ENCODE measurements at places on chromosomes 6 and 20.
A peak's percentile ranks its signal among the peaks of the same experiment; 100 is the strongest.

- DNase-seq: no peak
Measured at GRCh38 chr6:116365743-116366142, 5.0 kb upstream of the DSE start.

- no peak for DNase-seq
Measured at GRCh38 chr6:119348096-119348747, 1.3 kb downstream of the MAN1A1 start.

DNA sequence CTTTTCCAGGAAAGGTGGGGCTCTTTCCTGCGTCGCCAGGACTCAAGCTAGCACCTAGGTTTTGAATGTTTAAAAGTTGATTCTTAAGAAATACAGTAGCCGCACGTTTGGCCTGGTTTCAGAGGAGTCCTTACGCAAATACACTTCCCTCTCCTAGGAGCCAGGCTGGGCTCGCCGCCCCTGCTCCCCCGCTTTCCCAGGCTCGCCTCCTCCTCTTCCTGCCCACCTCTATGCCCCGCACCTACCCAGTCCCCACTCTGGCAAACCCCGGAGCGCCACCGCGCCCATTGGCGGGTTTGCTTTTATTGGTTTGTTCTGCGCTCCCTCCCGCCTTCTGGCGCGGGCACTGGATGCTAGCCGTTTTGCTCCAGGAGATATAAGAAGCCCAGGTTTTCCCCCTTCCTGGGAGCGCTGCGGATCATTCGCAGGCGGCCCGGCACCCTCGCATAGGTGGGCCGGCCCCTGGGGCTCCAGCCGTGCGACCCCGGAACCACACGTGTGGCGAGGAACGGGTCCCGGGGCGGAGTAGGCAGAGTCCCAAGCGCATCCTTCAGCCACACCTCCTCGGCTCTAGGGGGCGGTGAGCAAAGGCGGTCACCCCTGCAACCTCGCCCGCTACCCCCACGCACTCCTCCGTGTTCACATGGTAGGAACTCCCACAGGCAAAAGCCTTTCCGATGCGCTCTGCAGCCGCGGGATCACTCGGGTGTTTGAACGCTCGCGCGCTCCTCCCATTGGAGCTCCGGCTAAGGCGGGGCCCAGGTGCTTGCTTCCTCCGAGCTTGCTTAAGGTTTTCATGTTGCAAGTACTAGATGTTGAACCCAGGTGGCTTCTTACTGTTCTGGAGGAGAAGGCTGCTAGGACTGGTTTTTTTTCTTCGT lies 119.0 kb downstream of the RTN4IP1 start:
- DNase-seq: no peak

- no peak for DNase-seq
Measured at GRCh38 chr20:34618676-34619075, 58.2 kb downstream of the PIGU start.

GRCh38 chr6:24838994-24839393 lies 40.3 kb upstream of the ARMH2 start:
- DNase-seq: no peak

DNA sequence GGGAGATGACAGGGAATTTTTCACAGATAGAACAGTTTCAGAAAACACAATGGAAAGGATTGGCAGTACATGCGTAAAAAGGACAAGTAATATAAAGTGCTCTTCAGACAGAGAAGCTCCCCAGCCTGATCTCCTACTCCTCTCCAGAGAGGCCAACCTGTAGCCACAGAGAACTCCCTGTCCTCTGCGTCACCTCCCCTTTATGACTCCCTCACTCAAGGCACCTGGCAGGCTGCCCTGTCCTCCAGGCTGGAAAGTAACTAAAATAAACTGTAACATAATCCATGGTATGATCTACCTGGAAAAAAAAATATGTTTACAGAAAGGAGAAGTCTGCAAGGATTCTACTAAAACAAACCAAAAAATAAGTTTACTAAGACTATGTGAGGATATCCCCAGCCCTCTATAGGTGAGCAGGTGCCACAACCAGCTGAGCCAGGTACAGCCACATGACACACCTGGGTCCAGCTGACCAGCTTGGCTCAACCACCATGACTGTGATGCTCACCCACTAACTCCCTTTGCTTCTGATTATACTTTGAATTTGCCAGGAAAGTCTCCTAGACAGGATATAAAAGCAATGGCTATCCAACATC lies 29.2 kb downstream of the MBOAT1 start:
- no peak for DNase-seq

DNA sequence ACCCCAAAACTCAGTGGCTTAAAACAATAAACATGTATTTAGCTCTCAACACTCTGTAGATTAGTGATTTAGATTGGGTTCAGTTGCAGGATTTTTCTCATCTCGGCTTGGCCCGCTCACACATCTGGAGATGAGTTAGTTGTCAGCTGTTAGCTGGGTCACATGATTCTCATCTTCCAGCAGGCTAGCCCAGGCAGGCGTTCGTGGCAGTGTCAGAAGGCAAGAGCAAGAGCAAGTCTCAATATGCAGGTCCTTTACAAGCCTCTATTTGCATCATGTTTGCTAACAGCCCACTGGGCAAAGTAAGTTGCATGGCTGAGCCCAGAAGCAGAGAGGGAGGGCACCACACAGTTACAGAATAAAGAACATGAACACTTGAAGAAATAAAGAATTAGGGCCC lies 83.6 kb upstream of the MYLIP start:
- peak; percentile 7 for DNase-seq

DNA sequence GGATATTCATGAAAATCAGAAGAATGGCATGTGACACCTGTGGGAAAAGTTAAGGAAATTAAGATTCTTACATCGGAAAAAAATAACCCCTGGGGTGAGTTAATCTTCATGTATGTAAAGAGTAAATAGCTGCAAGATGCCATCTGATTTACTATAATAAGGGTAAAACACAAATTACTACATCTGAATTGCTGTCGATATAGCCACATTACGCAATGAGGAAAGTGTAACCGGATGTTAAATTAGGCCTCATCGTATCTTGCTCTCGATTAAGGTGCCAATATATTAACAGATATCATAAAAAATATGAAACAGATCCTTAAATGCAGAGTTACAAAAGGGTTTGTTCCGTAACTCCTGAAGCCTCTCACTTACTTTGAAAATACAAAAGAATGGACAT lies 87.4 kb upstream of the ID4 start:
- DNase-seq: no peak

GRCh38 chr20:9256393-9256792 lies 187.5 kb downstream of the PLCB4 start:
- no peak for DNase-seq

DNA sequence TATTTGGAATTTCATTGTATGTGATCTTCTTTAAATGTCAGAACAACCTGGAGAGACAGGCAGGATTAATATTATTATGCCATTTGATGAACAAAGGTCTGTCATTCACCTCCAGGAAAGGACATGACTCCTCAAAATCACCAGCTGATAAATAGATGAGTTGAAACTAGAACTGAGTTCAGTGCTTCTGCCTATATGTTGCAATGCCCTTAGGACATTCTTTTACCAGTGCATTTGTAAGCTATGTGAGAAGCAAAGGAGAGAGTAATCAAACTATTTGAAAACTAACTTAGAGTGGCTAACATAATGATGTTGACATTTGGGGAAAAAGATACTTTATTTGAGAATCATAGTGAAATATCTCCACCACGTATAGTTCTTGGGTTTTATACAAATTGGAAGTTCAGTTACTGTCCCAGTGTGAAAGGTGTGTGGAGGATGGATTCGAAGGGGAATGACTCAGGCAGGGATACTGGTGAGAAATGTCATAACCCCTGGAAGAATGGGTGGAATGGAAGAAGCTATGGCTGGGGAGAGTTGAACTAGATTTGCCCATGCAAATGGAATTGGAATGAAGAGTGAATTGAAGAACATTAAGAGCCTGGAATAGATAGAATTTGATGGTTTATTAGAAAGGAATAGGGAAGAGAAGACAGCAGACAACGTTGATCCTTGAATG lies 21.5 kb downstream of the PKIB start:
- no peak for DNase-seq

GRCh38 chr6:17842934-17843821 lies 136.5 kb upstream of the NUP153 start:
- no peak for DNase-seq

DNA sequence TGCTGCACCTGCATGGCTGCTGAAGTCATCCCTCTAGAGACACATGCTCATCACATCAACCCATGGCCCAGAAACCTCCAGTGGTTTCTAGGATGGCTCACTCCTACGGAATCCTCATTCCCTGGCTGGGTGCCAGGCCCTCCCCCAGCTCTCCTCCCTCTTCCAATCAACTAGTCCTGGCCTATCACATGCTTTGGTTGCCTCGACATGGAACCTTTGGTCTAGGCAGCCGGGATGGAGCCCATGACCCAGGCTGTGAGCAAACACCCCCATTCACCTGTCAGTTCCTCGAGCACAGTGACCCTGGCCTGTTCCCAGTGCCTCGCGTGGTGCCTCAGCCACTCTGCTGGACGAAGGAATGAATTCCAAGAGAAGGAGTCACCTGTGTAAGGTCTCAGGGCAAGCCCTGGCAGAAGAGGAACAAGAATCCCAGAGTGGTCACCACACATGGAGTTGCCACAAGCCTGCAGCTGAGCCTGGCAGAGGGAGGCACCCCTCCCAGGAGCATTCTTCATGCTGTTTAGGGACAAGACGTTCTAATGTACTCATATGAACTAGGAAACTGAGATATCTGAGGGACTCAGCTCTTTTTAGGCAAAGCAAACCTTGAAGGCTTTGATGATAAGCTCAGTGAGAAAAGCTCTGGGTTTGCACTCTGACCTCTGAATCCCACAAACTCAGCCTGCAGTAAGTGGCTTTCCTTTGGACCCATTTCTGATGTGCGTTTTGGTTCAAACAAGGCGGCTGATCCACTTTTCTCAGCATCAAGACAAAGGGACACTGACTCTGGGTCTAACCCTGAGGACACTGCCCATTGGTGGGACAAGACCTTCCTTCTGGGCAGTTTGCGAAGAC lies 40.2 kb downstream of the PPP1R3G start:
- peak; percentile 43 for DNase-seq

- DNase-seq: peak; percentile 82
Measured at GRCh38 chr6:150667977-150668716, 68.5 kb downstream of the PLEKHG1 start.

DNA sequence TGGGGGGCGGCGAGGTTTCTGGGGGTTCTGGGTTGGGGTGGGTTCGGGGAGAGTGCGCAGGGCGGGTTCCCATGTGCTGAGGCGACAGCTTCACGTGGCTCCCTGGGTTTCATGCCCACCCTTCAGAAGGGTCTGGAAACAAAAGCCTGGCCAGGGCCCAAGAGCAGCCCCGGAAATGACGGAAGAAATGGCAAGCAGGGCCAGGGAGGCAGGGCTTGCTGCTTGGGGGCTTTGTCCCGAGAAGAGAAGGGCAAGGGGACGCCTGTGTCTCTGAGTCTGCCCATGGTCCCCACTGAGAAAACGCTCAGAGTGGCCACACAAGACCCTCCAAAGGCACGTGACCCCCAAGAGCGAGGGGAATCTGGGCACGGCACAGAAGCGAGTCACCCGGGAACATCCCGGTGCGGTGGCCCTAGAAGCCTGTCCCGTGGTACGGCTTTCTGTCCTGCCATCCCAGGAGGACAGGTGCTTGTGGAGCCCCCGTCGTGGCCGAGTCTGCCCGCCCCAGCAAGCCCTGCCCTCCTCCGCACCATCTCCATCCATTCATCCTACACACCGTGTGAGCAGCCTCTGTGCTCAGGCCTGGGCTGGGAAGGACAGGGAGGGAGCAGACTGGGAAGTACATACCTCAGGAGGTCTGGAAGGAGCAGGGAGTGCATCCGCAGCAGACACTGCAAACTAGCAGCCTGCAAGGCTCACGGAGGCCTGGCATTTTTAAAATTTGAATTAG lies 9.0 kb downstream of the NPEPL1 start:
- no peak for DNase-seq

DNA sequence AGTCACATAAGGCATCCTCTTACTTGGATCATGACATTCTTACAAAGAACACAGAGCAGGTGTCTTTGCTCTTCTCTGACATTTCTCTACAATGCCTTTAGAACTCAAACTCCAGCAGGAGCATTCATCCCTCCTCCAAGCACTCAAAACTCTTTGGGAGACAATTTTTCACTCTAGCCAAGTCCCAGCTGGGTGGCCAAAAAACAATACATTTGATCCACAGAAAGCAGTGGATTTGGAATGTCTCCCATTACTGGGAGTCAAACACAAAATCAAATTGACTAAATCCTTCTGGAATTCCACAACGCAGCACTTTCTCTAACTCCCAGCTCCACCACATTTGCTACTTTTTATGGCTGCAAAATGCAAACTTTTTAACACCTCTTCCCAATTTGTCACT lies 108.6 kb upstream of the VGLL2 start:
- DNase-seq: no peak

DNA sequence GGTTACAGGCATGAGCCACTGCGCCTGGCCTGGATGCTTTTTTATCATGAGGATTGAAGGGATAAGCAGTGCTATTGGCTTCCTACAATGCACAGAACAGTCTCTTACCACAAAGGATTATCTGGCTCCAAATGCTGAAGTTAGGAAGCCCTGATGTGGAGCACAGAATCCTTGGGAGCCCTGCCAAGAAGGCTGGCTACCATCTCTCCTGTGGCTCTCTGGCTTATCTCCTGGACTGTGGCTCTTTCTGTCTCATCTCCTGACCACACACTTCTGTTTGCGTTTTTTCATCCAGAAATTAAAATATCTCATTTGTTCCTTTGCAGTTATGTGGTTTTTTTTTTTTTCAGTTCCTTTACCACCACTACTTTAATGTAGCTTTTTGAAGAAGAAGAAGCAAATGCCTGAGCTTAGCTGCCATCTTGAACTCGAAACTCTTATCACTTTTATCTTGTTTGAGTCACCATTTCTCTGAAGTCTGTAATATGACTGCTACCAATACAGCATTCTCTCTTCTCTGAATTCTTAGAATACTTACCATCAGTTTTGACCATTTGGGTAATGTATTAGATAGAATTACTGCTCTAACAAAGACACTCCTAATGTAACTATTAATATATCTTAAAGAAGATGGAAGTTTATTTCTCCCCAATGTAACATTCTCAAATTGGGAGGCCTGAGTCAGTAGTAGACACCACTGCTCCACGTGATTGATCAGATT lies 1044.7 kb downstream of the KIF16B start:
- no peak for DNase-seq

DNA sequence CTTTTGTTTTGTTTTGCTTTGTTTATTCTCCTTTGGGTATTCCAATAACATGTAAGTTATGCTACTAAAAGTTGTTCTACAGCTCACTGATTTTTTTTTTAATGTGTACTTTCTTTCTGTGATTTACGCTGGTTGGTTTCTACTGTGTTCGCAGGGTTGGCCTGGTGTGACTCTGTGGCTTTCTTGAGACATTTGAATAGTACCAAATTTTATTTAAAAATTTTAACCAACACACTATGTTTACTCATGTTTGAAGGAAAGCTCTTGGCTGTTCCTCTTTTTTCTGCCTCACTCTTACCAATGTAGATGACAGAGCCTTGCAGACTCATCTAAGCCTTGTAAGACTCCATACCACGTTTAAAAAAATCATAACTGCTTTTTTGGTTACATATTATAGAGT lies 1784.9 kb upstream of the DEFB115 start:
- no peak for DNase-seq

GRCh38 chr20:18802012-18802634 lies 11.5 kb upstream of the SCP2D1 start:
- DNase-seq: no peak

- no peak for DNase-seq
Measured at GRCh38 chr6:129605967-129606366, 104.0 kb downstream of the ARHGAP18 start.

Data from AG10803 (cell line).